Fibroblast of pulmonary artery (primary cell): ENCODE measurements at places on chromosomes 2 and 18.

- DNase-seq = no peak
Observed at GRCh38 chr2:83967854-83968253, 491.2 kb downstream of the SUCLG1 start.

DNA sequence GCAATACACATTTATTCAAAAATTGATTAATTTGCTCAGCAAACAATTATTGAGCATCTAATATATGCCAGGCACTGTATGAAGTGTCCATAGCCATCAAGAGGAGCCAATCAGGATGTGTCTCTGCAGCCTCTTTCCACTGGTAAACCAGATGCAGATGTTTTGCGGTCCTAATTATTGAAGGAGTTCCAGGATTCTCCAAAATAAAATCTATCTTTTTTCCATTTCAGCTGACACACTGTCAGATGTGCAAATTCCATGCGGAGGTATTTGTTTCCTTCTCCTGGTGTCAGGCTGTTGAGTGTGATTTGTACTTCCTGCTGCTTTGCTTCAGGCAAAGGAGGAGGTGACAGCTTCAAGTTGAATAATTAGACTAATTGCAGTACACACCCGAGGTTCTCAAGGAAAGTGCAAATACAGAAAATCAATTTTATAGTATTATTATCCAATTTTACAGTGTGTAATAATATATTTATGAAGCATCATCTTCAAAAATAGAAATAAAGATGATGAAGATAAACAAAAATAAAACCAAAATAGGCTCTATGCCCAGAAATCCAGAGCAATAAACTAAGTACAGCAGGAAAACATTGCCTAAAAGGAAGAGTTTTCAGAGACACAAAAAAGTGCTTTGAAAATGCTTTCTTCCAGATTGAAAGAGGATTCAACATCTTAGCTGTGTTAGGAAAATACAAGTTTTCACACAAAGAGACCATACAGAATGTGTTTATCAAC is 1352.9 kb upstream of the CHAC2 start:
- no peak for DNase-seq

GRCh38 chr18:1014951-1015624 is 110.4 kb downstream of the ADCYAP1 start:
- DNase-seq = peak; percentile 67

DNA sequence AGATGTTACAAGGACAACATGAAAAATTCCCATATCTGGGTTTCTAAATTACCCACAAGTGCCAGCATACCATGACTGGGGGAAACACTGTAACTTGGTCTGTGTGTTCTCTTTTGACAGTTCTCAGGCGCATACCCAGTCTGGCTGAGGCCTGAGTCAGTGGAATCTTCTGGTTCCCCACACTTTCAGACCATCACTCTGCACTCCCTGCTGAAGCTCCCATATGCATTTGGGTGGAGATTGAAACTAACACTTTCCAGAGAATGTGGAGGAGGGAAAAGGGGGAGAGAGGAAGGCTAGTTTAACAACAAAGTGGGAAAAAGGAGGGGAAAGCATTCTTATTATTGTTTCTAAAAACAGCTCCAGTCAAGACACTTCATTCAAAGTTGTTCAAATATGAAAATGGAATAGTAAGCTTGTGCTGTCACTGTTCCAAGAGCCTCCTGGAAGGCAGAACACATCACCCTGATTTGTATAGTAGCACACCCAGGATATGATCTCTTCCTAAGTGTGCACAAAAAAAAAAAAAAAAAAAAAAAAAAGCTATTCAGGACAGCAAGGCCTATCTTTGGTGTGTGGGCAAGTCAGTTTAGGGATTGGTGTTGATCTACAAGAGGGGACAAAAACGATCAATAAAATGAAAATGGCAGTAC is 48.1 kb upstream of the CTIF start:
- peak; percentile 58 for DNase-seq

GRCh38 chr18:45828917-45829811 is 3.7 kb downstream of the SIGLEC15 start:
- DNase-seq = no peak

DNA sequence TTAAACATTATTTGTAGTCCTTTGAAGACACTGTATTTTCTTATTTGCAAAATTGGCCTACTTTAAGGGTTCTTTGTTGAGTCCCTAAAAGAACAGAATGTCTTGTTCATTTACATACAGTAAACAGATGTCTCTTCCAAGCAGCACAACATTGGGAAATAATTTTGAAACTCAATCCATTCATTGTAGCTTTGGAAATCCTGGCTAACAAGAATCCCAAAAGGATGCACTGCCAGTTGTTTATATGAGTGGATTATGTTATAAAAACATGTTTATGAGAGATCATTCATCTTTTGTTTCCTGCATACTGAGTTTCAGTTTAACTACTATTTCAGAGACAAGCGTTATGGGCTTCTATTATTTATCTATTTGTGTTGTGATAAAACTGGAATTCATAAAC is 499.3 kb downstream of the PID1 start:
- DNase-seq = no peak

- DNase-seq = no peak
Observed at GRCh38 chr2:226405465-226405864, 394.2 kb downstream of the IRS1 start.

DNA sequence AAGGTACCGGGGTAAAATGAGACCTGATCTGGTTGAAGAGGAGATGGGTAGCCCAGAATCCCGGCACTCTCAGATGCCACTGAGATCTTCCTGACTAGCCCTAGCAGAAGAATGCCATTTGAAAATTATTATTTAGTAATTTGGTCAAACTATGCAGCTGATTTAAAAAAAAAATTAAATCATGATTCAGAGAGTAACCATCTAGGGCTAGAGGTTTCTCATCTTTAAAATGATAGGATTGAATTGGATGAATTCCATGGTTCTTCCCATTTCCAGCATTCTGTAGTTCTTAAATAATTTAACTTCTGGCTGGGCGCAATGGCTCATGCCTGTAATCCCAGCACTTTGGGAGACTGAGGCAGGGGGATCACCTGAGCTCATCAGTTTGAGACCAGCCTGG is 106.1 kb downstream of the MYO1B start:
- no peak for DNase-seq

DNA sequence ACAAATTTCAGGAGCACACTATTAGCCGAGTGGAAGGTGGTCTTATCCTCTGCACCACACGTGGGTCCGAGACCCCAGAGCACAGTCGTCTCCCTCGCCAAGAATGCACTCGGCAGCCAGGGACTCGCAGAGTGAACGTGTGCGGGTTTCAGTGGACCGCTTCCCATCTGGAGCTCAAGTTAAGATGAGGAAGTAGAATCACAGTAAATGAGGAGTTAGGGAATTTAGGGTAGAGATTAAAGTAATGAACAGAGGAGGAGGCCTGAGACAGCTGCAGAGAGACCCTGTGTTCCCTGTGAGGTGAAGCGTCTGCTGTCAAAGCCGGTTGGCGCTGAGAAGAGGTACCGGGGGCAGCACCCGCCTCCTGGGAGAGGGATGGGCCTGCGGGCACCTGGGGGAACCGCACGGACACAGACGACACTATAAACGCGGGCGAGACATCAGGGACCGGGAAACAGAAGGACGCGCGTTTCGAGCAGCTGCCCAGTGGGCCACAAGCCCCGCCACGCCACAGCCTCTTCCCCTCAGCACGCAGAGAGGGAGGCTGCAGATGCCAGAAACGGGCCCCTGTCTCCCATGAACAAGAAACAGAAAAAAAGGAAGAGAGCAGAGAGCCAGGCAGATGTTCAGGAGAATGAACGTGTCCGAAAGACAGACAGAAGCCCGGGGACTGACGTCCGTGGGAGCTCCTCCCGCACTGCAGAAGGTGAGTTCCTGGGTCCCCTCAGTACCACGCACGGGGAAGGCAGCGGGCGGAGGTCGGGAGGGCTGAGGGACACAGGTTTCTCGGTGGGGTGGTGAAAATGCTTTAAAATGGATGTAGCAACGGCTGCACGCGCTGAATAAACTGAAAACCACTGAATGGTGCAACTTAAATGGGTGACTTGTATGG is 5.4 kb upstream of the KCNG2 start:
- no peak for DNase-seq

DNA sequence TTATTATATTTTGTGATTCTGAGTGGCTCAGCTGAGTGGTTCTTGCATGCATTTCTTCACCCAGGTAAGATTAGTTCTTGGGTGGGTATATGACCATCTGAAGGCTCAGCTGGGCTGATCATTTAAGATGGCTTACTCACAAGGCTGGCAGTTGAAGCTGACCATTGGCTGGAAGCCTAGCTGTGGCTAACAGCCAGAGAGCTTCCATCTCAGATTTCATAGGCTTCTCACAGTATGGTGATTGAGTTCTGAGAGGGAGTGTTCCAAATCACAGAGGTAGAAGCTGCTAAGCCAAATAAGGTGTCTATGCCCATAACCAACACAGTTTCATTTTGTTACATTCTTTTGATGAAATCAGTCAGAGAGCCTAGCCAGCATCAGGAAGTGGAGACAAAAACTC is 117.4 kb upstream of the RPRM start:
- no peak for DNase-seq

- peak; percentile 58 for DNase-seq
Observed at GRCh38 chr2:96374211-96374951, 38.8 kb downstream of the NCAPH start.

DNA sequence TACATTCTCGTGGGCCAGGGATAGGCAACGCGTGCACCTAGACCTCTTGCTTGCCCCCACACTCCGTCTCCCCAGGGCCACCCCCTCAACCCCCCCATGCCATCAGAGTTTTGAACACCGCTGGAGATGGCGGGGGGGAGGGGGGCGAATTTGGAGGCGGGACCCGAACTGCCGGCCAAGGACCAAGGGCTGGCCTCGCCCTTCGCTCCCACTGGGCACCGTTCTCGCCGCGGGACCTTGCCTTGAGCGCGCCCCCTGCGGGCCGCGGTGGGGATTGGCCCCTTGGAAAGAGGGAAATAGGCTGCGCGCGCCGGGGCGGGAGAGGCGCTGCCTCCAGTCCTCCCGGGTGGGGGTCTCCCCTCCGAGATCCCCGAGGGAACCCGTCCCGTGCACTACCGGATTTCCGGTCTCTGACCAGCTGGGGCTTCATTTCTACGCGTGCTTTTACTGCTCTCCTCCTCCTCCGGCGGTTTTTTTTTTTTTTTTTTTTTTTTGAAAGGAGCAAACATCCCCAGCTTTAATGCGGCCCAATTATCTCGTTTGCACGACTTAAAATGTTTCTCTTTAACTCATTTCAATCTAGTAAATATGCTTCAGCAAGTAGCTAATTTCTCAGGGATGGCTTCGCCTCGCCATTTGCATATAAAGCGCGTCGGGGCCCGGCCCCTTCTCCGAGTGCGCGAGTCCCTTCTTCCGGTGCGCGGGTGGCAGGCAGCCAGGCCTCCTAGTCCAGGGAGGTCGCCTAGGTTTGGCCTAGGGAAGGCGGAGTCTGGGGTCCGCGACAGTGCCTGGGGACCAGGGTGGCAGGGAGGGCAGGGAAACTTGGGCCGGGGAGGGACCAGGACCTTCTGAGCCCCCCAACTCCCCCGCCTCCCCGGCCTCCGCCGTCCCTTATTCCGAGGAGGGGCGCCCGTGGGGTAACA is 10.0 kb upstream of the GBX2 start:
- peak; percentile 62 for DNase-seq

DNA sequence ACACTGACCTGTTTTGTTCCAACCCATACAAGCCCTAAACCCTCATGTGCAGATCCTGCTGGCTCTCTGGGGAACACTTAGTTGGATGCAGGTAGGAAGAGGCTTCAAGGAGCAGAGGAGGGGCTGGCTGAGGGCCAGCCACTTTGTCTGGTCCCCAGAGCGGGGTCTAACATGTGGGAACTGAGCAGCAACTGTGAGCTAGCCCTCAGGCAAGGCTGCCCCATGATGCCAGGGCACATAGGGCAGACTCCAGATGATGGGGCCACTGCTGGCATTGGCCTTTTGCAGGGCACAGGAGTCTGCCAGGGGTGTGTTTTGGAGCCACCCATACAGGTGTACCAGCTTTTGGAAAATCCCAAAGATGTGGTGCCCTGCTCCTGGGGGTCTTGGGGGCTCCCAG is 67.7 kb downstream of the HPCAL1 start:
- no peak for DNase-seq

DNA sequence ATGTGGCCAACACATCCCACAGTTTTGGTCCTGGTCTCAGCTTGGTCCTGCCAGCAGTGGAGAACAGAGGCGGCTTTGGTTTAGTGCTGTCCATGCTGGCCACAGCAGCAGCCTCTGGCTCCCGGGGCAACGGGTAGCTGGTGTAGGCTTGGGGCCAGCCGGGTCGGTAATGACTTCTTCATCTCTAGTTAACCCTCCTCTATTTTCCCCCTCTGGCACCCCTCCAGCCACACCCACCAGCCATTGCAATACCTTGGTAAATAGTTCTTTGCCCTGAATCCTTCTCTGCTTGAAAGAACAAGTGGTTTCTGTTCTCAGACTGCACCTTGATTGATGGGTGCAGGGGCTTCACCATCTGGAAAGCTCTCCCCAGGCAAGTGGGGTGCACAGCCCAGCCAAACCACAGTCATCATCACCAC is 31.7 kb upstream of the ZNF396 start:
- no peak for DNase-seq

- no peak for DNase-seq
Observed at GRCh38 chr2:226725126-226725860, 74.3 kb downstream of the IRS1 start.

DNA sequence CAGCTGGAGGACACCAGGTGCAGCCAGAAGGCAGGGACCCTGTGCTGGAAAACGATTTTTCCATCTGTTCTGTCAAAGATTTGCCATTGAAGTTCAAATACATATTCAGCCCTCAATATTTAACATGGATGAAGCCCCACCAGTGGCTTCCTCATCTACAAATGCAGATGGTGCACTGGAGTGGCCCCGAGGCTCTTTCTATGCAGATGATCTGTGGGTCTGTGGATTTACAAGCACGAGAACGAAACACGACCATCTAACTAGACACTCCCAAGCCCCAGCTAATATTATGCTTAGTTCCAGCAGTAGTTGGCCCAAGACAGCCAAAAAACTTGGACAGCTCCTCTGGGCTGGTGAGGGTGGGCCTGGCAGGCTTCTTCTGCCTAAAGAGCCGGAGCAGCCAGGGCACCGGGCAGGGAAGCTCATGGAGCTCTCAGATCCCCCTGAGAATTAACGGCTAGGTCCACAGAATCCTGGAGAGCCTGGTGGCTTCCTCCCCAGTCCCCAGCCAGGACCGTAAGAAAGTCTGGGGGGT is 9.2 kb upstream of the IL1R2 start:
- no peak for DNase-seq

DNA sequence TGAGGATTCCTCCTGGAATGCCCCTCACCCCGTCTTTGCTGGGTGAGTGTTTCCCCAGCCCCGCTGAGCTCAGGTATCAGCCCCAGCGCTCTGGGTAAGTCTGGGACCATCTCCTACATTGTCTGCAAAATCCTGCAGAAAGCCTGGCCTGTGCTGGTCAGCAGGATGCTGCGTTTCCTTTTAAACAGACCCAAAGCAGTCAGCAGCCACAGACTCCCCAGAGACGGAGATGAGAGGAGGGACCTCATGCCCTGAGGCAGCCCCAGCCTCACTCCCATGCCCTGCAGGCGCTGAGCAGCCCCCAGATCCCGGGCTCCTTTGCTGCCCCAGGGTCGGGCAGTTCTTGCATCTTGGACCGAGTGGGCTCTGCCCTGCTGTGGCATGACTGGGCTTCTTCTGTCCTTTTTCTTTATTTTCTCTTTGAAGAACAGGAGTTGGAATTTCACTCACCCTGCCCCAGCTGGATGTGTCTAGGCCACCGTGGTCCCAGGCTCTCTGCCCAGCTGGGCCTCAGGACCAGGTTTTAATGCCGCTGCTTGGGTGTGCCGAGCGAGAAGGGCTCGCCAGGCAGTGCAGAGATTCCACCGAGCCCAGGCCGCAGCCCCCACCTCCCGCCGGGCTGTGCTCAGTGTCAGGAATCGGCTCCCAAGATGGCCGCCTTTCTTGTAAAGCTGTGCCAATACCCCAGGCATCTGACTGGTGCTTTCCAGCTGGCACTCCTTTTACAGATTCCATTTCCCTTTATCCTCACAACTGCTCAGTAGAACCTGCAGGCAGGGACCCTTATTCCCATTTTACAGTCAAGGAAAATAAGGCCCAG is 43.6 kb downstream of the ODC1 start:
- DNase-seq = no peak
